Mesendoderm (in vitro differentiated cells): ENCODE measurements at places on chromosomes 7 and 10.

GRCh38 chr7:70620333-70621055 lies 511.4 kb upstream of the GALNT17 start:
- H3K36me3 ChIP-seq: no peaks in the 10 kb centered on the region
- no peak overlapping the region for H3K27ac ChIP-seq
- H3K4me1 ChIP-seq: peaks cover 8% of the 10 kb centered on the region
- no peaks in the 10 kb centered on the region for H3K27me3 ChIP-seq

GRCh38 chr7:116610210-116610609 lies 61.8 kb upstream of the MET start:
- no peaks in the 10 kb centered on the region for H3K27me3 ChIP-seq
- no peak overlapping the region for H3K4me3 ChIP-seq
- no peak overlapping the region for H3K27ac ChIP-seq

DNA sequence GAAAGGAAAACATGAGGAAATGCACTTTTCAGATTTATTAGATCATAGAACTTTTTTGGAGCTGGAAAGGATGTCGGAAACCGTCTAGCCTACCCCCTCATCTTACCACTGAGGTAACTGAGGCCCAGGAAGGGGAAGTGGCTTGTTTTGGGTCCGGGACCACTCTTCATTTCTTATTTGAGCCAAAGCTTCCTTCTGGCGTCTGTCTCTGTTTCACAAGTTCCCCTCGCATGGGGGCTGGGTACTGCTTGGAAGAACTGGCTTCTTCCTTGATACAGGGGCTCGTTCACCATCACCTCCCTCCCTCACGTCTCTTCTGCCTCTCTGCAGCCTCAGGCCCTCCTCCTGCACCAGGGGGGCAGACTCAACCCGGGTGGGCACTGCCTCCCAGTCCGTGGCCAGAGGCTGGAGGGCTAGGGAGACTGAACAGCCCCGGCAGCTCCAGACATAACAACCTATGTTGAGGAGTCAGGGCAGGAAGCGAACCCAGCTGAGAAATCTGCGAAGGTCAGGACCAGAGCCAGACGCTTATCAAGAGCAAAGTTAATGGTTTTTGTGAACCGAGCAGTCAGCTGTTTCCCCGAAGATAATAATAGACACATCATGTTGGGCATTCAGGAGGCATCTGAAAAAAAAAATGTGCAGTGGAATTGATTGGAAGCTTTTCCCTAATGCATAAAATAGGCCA lies 12.9 kb downstream of the HTRA1 start:
- H3K4me1 ChIP-seq: no peaks in the 10 kb centered on the region
- H3K27me3 ChIP-seq: no peaks in the 10 kb centered on the region
- no peak overlapping the region for H3K4me3 ChIP-seq
- H3K36me3 ChIP-seq: no peaks in the 10 kb centered on the region

GRCh38 chr7:117949232-117949631 lies 76.0 kb upstream of the CTTNBP2 start:
- no peak for DNase-seq
- no peak overlapping the region for H3K4me3 ChIP-seq
- H3K27ac ChIP-seq: no peak overlapping the region
- no peaks in the 10 kb centered on the region for H3K36me3 ChIP-seq

GRCh38 chr7:128427289-128427891 lies 17.6 kb upstream of the IMPDH1 start:
- no peaks in the 10 kb centered on the region for H3K27me3 ChIP-seq
- DNase-seq: peak; percentile 70
- H3K4me1 ChIP-seq: no peaks in the 10 kb centered on the region
- H3K4me3 ChIP-seq: no peak overlapping the region
- H3K27ac ChIP-seq: no peak overlapping the region

DNA sequence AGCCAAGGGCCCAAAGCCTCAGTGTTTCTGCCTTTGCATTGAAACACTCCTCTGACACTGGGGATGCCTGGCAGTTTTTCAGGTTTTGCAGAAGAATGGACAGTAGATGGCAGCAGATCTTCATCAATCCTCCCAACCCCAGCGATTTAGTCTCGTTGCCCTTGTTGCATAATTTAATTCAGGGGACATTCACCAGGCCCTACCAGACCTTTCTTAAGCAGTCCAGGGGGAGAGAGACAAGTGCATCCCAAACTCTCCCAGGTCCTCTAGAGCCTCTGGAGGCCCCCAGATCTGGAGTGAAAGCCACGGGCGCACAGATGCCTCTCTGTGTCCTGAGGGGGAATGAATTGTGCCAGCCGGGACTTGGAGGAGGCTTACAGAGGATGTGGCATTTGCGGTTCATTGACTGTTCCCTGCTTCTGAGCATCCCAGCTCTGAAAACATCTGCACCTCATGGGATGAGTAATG lies 29.6 kb downstream of the MINDY4 start:
- no peak overlapping the region for H3K27ac ChIP-seq
- H3K4me1 ChIP-seq: no peaks in the 10 kb centered on the region
- no peak overlapping the region for H3K4me3 ChIP-seq
- no peaks in the 10 kb centered on the region for H3K36me3 ChIP-seq

DNA sequence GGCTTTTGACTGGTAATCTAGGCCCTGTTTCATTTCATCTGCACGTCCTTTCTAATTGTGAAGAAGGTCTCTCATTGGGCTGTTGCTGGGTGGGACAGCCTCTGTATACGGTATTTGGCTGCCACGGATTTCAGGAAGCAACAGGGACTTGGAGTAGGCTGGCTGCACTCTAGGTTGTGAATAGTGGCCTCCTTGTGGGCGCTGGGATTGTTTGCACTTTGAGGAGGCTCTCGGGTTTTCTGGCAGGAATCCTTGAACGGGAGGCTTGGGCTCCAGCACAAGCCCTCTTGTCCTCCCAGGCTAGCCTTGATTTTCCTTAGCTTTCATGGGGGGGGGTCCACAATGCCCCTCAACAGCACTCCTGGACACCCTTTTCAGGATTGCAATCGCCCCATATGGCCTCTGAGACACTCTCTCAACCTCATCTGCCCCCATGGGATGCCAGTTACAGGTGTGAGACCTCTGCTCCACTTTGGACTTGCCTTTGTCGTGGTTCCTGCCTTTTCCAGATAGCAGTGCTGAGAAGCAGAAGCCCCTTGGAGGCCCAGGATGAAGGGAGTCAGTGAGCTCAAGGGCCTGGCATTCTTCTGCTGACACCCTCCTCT lies 33.9 kb upstream of the ZNF273 start:
- no peak overlapping the region for H3K27ac ChIP-seq
- H3K4me1 ChIP-seq: no peaks in the 10 kb centered on the region
- no peak for DNase-seq
- no peaks in the 10 kb centered on the region for H3K27me3 ChIP-seq
- H3K4me3 ChIP-seq: no peak overlapping the region
- no peaks in the 10 kb centered on the region for H3K36me3 ChIP-seq

DNA sequence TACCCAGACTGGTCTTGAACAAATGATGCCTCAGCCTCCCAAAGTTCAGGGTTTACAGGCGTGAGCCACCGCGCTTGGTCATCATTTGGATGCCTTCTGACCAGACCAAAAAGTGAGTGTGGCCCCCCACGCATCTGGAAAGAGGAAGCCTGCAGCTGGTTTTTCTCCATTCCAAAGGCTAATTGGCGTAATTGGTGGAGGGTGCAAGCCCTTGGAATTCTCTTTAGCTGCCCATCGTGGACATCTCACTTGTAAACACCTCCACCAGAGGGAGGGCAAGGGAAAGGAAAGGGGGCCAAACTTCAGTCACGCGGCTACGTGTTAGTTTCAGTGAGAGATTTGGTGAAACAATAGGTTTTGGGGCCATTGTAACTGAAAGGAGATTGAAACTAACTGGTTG lies 4.1 kb upstream of the ARHGAP21 start:
- no peaks in the 10 kb centered on the region for H3K4me1 ChIP-seq
- no peak overlapping the region for H3K27ac ChIP-seq
- H3K36me3 ChIP-seq: no peaks in the 10 kb centered on the region
- no peaks in the 10 kb centered on the region for H3K27me3 ChIP-seq

- no peaks in the 10 kb centered on the region for H3K27me3 ChIP-seq
- H3K4me1 ChIP-seq: peaks cover 2% of the 10 kb centered on the region
- DNase-seq: no peak
Measured at GRCh38 chr7:134993877-134994456, 7.7 kb downstream of the AGBL3 start.

GRCh38 chr10:75487755-75488125 lies 56.3 kb downstream of the LRMDA start:
- no peak overlapping the region for H3K4me3 ChIP-seq
- no peaks in the 10 kb centered on the region for H3K36me3 ChIP-seq
- H3K27me3 ChIP-seq: no peaks in the 10 kb centered on the region
- DNase-seq: no peak
- H3K27ac ChIP-seq: no peak overlapping the region

DNA sequence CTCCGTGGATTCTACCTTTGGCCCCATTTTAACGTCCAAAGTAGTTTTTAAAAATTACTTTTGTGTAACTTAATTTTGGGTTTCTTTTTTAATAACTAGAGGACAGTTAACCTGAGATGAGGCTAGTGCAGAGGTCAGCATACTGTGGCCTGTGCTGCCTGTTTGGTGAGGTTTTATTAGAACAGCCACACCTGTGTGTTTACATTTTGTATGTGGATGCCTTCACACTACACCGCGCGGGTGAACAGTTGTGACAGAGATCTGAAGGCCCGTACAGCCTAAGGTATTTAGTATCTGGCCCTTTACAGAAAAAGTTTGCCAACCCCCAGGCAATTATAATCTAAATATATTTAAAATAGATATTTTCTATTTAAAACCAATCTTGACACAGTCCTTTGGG lies 46.9 kb downstream of the STK17A start:
- H3K4me1 ChIP-seq: no peaks in the 10 kb centered on the region
- H3K27ac ChIP-seq: no peak overlapping the region
- peaks cover 3% of the 10 kb centered on the region for H3K36me3 ChIP-seq

- DNase-seq: no peak
- no peaks in the 10 kb centered on the region for H3K4me1 ChIP-seq
- no peak overlapping the region for H3K27ac ChIP-seq
Measured at GRCh38 chr10:3648170-3648569, 136.8 kb downstream of the KLF6 start.

DNA sequence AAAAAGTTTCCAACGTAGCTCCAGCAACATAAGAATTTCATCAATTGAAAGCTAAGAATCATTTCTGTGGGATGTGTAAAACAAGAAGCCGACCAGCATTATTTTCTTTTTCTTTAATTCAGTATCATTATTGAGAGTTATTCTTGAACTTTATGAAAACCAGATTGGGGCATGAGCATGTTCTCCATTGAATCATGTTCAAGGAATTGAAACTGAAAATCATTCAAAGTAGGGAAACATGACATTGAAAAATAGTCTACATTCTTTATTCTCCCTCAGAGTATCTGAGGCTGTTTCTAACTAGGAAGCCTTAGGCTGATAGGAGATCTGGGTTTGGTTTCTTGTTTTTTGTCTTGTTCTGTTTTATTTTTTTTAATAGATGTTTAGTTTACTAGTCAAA lies 253.7 kb downstream of the DYNC1I1 start:
- H3K4me3 ChIP-seq: no peak overlapping the region
- DNase-seq: no peak
- H3K27me3 ChIP-seq: no peaks in the 10 kb centered on the region
- H3K27ac ChIP-seq: no peak overlapping the region
- H3K4me1 ChIP-seq: no peaks in the 10 kb centered on the region

DNA sequence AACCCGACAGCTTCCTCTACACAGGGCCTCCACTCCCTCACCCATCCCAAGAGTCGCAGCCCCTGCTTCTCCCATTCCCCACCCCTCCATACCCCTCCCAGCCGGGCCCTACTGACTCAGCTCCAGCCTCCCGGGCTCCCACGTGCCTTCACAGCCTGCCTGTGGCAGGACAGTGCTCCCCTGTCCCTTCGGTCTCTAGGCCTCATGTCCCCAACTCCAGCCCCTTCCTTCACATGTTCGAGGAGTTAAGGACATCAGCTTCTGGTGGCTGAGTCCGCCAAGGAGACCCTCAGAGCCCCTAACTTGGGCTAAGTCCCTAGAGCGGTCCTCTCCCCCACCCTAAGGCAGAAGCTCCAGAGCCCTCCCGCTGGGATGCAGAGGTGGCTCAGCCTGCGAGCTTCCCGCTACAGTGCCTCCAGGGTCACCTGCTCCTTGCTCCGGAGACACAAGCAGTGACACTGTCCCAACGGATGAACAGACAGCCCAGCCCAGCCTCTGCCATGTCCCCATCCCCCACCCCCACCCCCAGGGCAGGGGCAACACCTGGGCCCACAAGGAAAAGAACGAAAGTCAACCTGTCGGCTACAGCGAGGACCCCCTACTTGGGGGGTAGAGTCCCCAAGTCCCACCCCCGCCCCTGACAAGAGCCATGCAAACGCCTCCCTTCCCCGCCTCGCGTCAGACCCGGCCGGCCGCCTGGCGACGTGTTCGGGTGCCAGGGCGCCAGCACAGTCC lies 716 bp downstream of the SMARCD3 start:
- no peak overlapping the region for H3K27ac ChIP-seq
- H3K36me3 ChIP-seq: no peaks in the 10 kb centered on the region
- peaks cover 27% of the 10 kb centered on the region for H3K4me1 ChIP-seq
- H3K4me3 ChIP-seq: no peak overlapping the region
- no peak for DNase-seq

DNA sequence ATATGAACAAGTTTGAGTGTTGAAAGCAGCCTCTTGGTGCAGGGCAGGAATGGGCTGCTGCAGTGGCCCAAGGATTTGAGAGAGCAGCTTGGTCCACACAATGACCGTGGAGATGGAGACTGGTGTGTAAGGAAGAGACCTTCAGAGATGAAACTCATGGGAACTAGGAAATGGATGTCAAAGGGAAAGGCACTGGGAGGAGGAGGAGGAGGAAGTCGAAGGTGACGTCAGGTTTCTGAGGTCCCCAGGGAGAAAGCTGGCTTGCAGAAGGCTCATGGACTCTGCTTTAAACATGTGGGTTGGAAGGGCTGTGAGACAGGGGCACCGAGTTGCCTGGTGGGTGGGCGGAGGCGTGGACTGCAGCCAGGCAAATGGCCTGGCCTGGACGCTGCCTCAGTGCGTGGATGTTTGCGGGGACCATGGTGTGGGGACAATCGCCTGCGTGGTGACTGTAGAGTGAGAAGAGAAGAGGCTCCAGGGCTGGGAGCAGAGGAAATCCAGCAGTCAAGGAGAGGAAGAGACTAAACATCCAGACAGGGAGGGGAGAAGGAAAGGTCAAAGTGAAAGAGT lies 14.6 kb downstream of the C10orf71 start:
- no peak overlapping the region for H3K4me3 ChIP-seq
- H3K27ac ChIP-seq: no peak overlapping the region
- no peaks in the 10 kb centered on the region for H3K4me1 ChIP-seq
- DNase-seq: no peak

- no peaks in the 10 kb centered on the region for H3K4me1 ChIP-seq
- DNase-seq: no peak
- no peak overlapping the region for H3K27ac ChIP-seq
- no peak overlapping the region for H3K4me3 ChIP-seq
Measured at GRCh38 chr7:57529931-57530330, 80.0 kb downstream of the ZNF716 start.

- no peak overlapping the region for H3K27ac ChIP-seq
- DNase-seq: no peak
- no peaks in the 10 kb centered on the region for H3K27me3 ChIP-seq
Measured at GRCh38 chr10:88423732-88424131, 159.4 kb downstream of the RNLS start.
